ENCODE measurements at places on chromosomes 6 and 20.

DNA sequence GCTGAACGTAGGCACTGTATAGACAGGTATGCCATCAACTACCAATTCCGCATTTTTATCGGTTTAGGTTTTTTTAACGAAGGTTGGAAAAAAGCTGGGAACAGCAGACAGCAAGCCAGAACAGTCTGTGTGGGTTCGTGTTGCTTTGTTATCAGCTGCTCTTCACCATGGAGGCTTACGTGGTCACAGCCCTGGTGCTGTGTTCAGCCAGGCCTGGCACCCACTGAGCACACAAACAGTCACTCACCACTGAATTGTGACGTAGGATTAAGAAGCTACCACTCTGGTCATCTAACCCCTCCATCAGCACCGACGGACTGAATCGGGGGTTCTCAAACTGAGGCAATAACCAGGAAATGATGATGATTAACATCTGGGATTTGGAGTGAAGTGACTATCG, 13.2 kb downstream of the FAM210B start:
- no peak for DNase-seq

GRCh38 chr6:3484946-3485345, 28.1 kb upstream of the SLC22A23 start:
- no peak for DNase-seq

- DNase-seq = no peak
Observed at GRCh38 chr20:13130061-13130706, 90.9 kb upstream of the ISM1 start.

GRCh38 chr6:121592261-121592935, 157.0 kb downstream of the GJA1 start:
- DNase-seq = no peak

DNA sequence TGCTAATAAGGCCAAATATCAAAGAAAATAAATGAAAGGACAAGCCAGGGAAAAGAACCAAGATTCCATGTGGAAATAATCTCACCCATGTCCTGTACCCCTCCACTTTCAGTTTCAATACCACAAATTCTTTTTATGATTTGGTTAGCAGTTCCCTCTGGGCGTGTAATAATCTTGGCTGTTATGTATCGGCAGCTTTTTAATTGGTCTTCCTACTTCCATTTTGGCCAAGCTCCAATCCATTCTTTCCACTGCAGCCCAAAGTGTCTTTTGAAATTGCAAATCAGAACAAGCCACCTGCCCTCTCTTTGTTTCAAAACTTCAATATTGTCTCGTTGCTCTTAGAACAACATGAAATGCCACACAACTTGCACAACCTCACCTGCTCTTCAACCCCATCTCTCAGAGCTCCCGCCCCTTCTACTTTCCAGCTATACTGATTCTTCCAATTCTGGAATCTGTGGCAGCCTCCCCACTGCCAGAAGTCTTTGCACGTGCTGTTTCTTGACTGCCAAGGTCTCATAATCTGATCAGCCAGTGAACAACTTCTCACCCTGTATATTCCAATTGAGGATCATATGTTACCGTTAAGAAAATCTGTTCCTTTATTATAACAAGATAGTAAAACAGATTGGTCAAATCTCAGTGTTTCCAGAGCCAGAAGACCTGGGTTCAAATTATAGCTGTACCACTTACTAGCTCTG, 354.5 kb downstream of the CBLN4 start:
- DNase-seq = no peak

DNA sequence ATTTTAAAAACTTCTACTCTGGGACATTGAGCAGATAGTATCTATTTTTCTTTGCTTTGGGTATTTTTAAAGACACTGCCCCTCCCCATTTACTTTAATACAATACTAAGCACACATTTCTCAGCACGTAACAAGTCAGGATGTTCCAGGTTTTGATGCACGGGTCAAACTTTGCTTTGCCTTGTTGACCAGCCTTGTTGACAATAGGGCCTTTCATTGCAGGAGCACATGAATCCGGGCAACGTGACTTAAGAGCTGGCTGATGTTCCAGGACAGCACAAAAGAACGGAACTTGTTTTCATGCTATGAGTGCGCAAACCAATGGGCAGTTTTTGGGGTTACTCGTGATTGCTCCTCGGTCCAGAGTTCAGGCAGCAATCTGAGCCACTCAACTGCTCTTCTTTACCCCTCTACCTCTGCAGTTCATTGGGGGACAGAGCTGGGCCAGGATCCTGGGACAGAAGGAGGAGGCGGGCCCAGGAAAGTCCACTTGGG, 78.6 kb upstream of the SLC22A16 start:
- DNase-seq = no peak

DNA sequence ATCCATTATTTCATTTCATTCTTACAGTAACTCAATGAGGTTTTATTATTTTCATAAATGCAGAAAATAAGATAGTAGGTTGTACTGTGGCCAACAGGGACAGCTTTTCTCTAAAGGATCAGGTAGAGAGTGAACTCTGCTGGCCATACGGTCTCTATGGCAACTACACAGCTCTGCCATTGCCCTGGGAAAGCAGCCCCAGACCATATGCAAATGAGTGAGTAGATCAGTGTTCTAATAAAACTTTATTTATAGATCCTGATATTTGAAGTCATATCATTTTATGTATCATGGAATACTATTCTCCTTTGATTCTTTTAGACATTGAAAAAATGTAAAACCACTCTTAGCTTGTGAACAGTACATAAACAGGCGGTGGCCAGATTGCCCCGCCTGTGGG, 192.5 kb upstream of the RREB1 start:
- DNase-seq = no peak

DNA sequence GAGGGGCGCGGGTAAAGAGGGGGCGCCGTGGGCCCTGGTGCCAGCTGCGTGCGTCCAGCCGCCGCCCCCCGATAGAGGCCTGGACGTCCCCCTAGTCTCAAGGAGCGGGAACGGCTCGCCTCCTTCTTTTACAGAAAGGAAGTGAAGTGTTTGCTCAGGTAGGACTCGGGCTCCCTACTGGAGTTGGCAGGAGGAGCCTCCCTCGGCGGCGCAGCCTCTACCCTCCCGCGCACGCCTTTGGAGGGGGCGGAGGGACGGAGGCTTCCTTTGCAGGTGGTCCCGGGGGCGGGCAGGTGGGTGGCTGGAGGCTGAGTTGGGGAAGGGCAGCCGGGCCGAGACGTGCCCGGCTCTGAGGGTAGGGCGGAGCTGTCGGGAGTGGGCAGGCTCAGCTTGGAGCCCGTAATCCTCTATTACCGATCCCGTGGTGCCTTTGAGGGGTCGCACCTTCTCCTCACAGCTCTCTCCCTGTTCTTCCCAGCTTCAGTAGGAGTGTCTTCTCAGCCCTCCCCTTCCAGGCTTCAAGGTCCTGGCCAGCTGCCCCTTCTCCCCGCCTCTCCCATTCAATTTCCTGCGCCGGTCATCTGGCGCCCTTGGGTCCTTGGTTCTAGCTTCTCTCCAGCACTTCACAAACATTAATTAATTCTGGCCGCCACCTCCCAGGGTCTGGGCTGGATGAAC, 728 bp downstream of the ITPR3 start:
- no peak for DNase-seq

DNA sequence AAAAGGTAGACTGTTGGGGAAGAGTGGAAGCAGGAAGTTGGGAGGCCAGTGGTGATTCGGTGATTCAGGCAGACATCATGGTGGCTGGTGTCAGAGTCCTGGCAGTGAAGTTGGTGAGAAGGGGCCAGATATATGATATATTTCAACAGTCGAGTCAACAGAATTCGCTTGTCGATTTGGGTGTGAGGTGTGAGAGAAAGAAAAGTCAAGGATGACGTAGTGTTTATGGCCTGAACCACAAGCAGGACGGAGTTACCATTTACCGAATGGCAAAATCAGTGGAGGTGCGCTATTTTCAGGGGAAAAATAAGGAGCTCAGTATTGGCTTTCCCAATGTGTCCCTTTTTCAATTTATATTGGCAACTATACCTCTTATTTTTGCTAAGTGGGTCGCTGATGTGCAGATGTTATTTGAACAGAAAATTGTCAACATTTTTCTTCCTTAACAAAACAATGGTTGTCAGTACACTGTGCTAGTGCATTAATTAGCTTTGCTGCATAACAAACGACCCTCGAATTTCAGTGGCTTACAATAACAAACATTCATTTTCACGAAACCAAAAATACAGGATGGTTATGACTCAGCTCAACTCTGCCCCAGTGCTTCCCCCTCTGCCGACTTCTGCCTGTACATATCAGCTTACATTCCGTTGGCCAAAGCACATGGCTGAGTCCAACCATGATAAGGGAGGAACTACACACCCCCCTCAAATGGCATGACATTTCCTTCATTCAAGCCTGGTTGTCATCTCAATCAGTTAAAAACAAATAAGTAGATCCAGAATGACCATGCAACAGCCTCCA, 255.0 kb upstream of the ZFP64 start:
- DNase-seq = peak; percentile 12

GRCh38 chr6:80769106-80769505, 662.6 kb downstream of the BCKDHB start:
- peak; percentile 54 for DNase-seq

GRCh38 chr6:33974471-33974870, 170.7 kb upstream of the MLN start:
- DNase-seq = no peak

GRCh38 chr6:42696526-42697267, 25.7 kb downstream of the PRPH2 start:
- DNase-seq = peak; percentile 34

- no peak for DNase-seq
Observed at GRCh38 chr20:44231193-44231592, 15.9 kb upstream of the GDAP1L1 start.

DNA sequence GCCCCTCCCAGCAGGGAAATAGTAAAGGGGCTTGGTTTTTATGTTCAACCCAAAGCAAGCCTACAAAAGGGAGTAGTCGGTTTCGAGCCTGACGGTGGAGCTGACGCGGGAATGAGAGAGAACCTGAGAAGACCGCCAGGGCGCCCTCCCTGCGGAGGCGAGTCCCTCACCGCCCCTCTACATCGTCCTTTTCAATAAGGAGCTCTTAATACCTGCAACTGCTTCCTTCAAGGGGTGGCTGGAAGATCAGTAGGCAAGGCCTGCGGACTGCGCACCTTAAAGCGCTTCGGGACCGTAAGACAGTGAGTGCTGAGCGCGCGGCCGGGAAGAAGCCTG, 709 bp upstream of the ZNF76 start:
- DNase-seq = peak; percentile 50

Data from brain microvascular endothelial cell (primary cell).